ENCODE measurements at places on chromosomes 7 and 10.

- peak; percentile 94 for DNase-seq
- no peak overlapping the region for H3K4me3 ChIP-seq
- H3K4me1 ChIP-seq, result peaks cover 8% of the 10 kb centered on the region
- H3K27me3 ChIP-seq, result no peaks in the 10 kb centered on the region
Observed at GRCh38 chr7:142867398-142868187, 12.7 kb downstream of the EPHB6 start.

DNA sequence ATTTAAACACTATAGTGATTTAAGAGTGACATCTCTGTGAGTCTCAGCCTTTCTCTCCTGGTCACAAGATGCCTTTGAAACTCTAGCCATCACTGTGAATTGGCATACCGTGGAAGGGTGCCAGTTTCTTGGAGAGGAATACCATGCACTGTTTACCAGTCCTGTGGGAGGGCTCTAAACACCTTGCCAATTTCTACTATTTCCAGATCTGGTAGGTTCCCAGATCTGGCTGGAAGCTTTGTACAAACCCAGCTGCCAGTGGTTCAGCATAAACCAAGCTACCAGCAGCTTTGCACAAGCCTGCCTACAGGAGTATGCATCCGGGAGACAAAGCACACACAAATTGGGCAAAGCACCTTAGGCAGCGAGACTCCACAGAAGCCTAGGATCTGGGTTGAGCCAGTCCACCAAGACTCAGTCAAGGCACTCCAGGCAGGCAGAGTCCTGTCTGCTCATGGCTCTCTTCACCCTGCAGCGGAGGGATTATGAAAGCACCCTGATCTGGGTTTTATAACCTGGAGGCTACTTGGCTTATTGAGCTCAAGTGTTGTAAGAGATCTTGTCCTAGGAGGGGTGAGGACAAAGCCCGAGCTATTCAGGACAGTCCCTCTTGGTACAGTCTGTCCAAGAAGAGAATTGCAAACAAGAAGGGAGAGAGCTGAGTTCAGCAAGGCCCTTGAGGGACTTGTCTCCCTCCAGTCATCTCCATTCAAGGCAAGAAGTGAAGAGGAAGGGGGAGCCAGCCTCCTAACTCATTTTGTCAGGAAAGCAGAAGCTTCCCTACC, 23.6 kb downstream of the MCM10 start:
- H3K27me3 ChIP-seq, result no peaks in the 10 kb centered on the region
- H3K36me3 ChIP-seq, result no peaks in the 10 kb centered on the region
- H3K27ac ChIP-seq, result no peak overlapping the region
- no peaks in the 10 kb centered on the region for H3K4me1 ChIP-seq
- DNase-seq, result no peak

DNA sequence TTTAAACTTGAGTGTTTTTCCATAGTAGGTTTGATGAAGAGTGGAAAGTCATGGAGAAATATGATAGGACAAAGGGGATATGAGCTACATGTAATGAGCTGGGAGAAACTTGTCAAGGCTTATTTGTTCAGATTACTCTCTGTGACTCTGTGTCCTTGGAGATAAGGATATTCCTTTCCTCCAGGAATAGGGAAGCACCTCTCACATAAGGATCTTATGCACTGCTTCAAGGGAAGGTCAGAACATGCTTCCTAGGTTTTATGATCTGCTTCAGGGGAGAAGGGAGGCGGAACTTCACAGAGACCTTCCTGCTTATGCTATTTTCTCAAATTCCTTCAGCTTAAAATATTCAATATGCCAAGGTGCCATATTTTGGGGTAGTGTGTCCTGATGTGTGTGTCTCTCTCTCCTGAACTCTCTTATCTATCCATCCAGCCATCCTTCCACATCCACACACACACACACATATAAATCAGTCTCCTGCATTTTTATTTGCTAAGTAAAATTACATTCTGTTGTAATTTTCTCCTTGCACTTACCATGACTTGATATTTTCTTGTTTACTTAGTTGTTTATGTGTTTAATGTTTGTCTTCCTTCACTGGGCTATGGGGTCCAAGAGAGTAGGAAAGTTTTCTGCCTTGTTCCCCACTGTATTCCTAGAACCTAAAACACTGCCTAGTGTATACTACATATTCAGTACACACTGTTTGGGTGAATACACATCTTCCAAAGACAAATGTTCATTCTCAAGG, 26.4 kb downstream of the ARL4A start:
- peaks cover 49% of the 10 kb centered on the region for H3K4me1 ChIP-seq
- H3K4me3 ChIP-seq, result no peak overlapping the region
- no peaks in the 10 kb centered on the region for H3K27me3 ChIP-seq
- H3K36me3 ChIP-seq, result no peaks in the 10 kb centered on the region

DNA sequence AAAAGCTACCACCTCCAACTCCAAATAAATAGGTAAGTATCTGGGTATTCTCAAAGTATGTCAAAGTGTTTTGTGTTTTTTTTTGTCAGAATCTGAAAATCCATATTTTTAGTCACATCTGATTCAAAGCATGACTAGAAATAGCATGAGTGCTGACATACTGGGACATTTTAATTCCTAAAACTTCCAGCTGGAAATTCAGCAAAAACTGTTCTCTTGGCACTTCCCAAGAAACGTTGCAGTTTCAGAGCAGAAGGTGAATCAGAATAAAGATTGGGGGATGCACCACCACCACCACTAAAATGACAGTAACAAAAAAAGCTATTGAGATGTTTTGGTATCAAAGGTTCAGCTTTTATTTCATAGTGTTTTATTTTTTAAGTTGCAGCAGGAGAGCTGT, 724.6 kb upstream of the CELF2 start:
- no peaks in the 10 kb centered on the region for H3K4me1 ChIP-seq
- no peak overlapping the region for H3K27ac ChIP-seq
- H3K27me3 ChIP-seq, result no peaks in the 10 kb centered on the region
- no peak for DNase-seq

GRCh38 chr7:93836116-93836515, 54.4 kb downstream of the TFPI2 start:
- H3K4me1 ChIP-seq, result no peaks in the 10 kb centered on the region
- no peak for DNase-seq
- H3K27me3 ChIP-seq, result no peaks in the 10 kb centered on the region
- no peak overlapping the region for H3K4me3 ChIP-seq
- H3K27ac ChIP-seq, result no peak overlapping the region

- no peaks in the 10 kb centered on the region for H3K36me3 ChIP-seq
- peak overlapping the region; percentile 56 for H3K27ac ChIP-seq
- DNase-seq, result peak; percentile 78
- no peak overlapping the region for H3K4me3 ChIP-seq
Observed at GRCh38 chr10:44263771-44264170, 121.1 kb downstream of the CXCL12 start.

DNA sequence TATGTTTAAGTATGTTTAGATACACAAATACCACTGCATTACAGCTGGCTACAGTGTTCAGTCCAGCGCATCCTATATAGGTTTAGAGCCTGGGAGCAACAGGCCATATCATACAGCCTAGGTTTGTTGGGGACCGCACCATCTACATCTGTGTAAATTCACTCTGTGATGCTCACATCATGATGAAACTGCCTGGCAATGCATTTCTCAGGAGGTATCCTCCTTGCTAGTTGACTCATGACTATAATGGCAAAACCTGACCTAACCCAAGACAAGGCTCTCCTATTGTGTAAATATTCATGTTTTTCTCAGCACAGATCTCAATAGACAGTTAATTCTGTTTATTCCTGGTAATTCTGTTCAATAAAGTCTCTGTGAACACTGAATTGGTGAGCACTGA, 240.7 kb upstream of the PFKP start:
- H3K36me3 ChIP-seq, result no peaks in the 10 kb centered on the region
- H3K27ac ChIP-seq, result no peak overlapping the region
- no peaks in the 10 kb centered on the region for H3K4me1 ChIP-seq
- no peaks in the 10 kb centered on the region for H3K27me3 ChIP-seq

DNA sequence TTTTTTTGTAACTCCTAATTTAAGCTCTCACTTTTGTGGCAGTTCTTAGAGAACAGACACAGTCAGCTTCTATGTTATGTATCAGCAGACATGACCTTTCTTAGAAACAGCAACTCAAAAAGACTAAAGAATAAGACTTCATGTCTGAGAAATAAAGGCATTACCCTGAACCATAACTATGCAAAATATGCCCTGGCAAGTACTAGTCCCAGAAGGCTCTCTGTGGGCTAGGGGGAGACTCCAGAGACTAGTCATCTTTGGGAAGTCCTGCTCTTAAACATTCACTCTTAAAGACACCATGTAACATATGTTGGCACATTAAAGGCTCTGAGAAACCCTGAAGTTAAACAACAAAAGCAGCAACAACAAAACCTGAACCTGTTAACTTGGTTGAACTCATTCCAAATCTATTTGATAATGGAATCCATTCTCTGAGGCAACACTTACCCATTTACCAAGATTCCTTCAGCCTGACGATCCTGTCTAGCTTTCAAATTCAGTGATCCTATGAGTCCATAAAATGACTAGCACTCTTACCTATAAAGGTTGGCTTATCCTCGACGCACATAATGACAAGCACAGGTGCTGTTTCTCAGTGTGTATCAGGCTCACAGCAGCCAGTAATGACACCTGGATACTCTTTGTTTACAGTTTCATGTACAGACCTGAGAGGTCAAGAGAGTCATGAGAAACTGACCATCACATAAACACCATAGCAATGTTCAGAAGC, 62.3 kb downstream of the OSBPL3 start:
- no peaks in the 10 kb centered on the region for H3K36me3 ChIP-seq
- H3K4me3 ChIP-seq, result no peak overlapping the region
- DNase-seq, result no peak

DNA sequence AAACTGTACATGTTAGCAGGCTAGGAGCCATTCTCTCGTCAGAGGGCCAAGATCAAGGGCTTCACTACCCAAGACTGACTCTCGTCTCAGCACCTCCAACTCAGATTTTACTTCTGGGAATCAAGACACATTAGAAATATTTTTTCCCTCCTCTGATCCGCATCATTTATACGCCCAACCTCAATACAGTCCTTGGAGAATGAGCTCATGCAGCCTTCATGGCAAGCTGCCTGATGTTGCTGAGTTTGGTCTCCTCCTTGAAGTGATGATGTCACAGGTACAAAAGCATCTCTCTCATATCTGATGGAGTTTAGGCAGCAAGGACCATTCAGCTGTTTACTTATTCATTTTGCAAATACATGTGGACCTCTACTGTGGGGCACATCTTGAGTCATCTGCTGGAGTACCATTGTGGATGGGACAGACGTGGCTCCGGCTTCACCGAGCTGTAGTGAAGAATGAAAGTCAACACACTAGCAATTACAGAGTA, 114.0 kb downstream of the BMPER start:
- DNase-seq, result no peak
- no peaks in the 10 kb centered on the region for H3K27me3 ChIP-seq
- no peak overlapping the region for H3K4me3 ChIP-seq
- no peak overlapping the region for H3K27ac ChIP-seq

DNA sequence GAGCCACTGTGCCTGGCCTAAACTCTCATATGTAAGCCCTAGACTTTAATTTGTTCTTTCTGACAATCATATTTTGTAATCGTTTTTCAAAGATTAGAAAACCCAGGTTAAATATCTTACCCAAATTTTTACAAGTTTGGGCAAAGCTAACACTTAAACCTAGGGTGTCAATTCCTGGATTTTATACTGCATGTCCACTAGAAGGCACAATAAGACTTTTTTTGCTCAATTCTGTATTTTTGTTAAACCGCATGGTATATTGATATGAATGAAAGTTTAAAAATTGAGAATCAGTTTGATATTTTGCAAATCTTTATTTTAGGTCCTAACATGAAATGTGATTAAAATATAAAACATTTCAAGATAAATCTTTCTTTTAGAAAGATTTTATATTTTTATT, 29.3 kb downstream of the DYNC2I1 start:
- no peak for DNase-seq
- H3K27ac ChIP-seq, result no peak overlapping the region
- no peaks in the 10 kb centered on the region for H3K36me3 ChIP-seq
- no peaks in the 10 kb centered on the region for H3K4me1 ChIP-seq

- no peak overlapping the region for H3K27ac ChIP-seq
- no peak overlapping the region for H3K4me3 ChIP-seq
- H3K27me3 ChIP-seq, result no peaks in the 10 kb centered on the region
Observed at GRCh38 chr10:102452672-102453340, 1.5 kb upstream of the C10orf95 start.

GRCh38 chr7:29344334-29344978, 149.9 kb downstream of the CHN2 start:
- H3K4me3 ChIP-seq, result no peak overlapping the region
- H3K27ac ChIP-seq, result no peak overlapping the region
- H3K36me3 ChIP-seq, result no peaks in the 10 kb centered on the region
- H3K27me3 ChIP-seq, result no peaks in the 10 kb centered on the region
- no peak for DNase-seq

DNA sequence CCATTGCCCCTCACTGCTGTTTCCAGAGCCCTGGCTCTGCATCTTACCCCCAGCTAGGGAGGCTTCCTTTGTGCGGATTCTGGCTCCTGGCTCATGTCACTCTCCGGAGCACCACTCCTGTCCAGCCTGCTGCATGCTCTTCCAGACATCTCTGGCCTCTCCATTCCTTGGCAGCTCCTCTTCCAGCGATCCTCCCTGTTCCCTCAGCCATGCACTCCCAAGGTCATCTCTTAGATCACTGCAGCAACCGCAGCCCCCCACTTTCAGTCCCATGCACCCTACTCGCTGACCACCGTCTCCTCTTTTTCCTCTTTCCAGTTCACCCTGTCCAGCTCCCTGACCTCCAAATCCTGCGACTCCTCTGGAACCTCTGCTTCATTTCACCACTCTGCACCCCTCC, 6.9 kb upstream of the SMARCD3 start:
- H3K27ac ChIP-seq, result no peak overlapping the region
- no peak overlapping the region for H3K4me3 ChIP-seq
- no peaks in the 10 kb centered on the region for H3K27me3 ChIP-seq
- H3K4me1 ChIP-seq, result peaks cover 21% of the 10 kb centered on the region
- no peaks in the 10 kb centered on the region for H3K36me3 ChIP-seq
- DNase-seq, result no peak

Data from vagina (tissue), 2 donors.